Stimulated activated CD4-positive, alpha-beta T cell treated with anti-CD3 and anti-CD28 coated beads, TNF-alpha, amount 100 ng/mL, for 48 hours (primary cell): ENCODE measurements at places on chromosomes 2 and 18.

- DNase-seq: no peak
Observed at GRCh38 chr2:119025013-119025412, 83.0 kb downstream of the MARCO start.

- no peak for DNase-seq
Observed at GRCh38 chr18:73613706-73614340, 533.8 kb downstream of the FBXO15 start.

- DNase-seq: no peak
Observed at GRCh38 chr18:76456018-76456750, 38.9 kb downstream of the ZNF516 start.

- no peak for DNase-seq
Observed at GRCh38 chr2:26459991-26460612, 17.8 kb downstream of the OTOF start.

DNA sequence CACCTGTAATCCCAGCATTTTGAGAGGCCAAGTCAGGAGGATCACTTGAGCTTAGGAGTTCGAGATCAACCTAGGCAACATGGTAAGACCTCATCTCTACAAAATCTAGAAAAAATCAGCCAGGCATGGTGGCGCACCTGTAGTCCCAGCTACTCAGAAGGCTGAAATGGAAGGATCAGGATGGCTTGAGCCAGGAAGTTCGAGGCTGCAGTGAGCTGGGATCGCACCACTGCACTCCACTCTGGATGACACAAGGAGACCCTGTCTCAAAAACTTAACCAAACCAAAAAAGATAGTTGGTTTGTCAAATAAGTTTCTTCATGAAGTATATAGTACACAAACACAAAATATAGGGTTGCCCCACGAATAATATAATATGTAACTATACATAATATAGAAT, 197.6 kb downstream of the DPP4 start:
- DNase-seq: no peak

DNA sequence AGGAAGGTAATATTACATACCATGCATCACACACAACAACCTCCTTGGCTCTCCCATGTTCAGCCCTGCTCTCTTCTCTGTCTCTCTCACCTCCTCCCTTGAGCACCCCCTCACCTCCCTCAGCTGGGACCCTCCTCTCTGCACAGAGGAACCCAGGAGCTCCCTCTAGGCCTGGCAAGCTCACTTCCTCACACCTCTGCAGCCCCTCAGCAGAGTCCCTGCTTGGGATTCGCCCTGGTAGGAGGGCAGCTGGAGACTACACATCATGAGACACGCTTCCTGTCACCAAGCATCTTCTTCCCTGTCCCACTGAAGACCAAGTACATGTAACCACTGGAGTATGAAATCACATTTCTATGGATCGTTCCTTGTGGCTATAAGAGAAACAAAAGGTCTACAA, 51.0 kb downstream of the ADD2 start:
- DNase-seq: no peak

- DNase-seq: no peak
Observed at GRCh38 chr2:151113318-151113717, 148.3 kb downstream of the RBM43 start.

DNA sequence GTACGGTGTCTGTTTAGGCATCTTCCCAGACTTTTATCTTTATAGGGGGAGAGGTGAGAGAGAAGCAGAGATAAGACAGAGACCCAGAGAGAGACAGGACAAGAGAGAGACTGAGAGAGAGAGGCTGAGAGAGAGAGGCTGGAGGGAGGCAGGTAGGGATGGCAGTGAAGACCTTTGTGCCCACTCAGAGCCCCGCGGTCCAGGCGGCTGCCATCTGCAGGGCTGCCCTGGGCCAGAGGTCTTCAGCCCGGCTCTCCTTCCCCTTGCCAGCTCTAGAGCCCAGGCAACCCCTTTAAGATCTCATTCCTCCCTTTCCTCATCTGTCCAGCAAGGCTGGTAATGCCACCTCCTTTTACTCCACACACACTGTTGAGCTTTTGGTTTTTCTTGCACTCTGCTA, 610.0 kb downstream of the GALR1 start:
- DNase-seq: no peak

DNA sequence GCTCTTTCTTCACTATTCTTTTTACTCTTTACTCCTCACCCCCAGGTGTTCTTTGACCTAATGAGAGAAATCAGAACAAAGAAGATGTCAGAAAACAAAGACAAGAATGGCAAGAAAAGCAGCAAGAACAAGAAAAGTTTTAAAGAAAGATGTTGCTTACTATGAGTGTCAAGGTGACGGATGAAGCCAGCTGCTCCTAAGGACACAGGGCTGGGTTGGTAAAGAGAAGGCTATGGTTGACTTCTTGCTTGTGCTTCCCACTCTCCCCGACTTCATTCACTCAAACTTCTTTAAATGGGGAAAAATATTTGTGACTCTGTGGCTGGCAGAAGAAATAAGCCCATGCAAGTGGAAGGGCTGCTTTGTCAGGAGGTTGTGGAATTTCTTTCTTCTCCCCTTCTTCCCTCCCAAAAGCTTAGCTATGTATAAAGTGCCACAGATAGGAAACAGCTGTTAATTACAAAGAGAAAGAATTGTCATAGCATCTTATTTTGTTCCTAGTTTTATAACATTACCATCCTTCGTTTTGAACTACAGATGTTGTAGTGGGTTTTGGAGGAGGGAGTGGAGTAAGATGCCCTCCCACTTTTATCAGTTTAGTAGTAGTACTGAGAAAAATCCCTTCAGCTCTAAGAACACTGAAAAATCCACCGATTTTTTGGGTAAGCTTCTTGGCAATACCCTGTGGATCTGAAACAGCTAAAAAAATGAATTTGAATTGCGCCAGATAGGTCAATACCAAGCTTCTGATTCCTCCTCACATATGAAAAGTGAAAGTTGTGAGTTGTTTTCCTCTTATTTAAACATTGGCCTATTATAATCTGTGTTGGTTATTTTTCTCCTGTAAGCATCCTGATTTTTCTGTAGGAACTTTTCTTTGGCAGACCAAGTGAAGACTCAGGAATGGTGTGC, 40.7 kb downstream of the RALB start:
- no peak for DNase-seq

DNA sequence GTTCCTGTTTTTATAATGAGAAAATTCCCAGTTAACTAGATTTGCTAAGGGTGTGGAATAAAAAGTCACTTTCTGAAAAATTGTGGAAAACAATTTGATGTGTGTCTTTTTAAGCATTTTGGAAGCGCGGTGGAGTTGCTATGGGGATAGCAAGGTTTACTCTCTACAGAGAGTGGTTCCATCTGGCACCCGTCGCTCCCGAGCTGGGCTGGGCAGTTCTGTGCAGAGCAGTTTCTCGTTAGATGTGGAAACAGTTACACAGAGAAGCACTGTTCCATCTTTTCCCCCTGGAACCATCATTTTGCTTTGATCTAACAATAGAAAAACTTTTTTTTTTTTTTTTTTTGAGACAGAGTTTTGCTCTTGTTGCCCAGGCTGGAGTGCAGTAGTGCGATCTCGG, 17.4 kb downstream of the LDLRAD4 start:
- DNase-seq: no peak

DNA sequence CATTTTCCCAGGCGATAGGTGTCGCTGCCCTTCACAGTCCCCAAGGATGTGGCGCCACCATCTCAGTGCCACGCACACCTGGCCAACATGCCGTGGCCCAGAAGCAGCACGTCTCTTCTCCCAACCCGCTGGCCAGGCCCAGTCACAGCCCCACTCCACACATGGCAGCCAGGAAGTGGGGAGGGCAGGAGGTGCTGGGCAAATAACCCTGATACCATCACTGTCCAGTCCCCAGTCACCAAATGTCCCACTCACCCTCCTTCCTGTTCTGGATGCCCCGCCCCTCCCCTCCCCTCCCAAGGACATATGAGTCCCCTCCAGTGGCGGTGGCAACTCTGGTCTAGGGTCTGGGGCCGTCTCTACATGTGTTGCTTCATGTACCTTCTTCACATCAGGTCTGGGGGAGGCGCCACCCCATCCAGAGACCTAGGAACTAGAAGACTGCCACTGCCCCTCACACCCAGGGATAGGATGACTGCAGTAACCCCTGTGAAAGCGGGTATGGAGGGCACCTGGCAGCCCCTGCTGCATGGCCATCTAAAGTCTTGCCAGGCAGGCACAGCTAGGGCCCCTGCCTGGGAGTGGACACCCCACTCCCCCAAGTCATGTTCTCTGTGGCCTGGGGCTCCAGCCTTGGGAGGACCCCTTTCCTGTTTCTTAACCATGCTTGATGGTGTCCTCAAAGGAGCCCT, 7.3 kb upstream of the CAPN10 start:
- no peak for DNase-seq

DNA sequence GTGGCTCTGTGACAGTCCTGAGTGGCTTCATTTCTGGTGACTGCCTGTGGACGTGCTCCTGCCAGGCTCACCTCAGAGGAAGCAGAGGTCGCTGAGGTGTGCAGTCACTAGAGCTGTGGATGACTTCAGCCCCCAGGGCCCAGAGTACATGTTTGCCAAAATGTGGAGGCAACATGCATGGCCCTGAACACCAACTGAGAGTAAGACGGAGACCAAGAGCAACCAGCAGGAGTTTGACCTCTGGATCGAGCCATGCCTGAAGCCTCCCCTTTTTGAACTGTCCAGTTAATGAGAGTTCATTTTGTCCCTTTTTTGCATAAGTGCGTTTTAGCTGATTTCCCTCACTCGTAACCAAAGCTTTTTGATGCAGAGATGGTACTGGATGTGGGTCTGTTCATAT, 184.9 kb downstream of the RTP5 start:
- DNase-seq: no peak

- DNase-seq: no peak
Observed at GRCh38 chr2:8646731-8647461, 35.0 kb upstream of the ID2 start.

DNA sequence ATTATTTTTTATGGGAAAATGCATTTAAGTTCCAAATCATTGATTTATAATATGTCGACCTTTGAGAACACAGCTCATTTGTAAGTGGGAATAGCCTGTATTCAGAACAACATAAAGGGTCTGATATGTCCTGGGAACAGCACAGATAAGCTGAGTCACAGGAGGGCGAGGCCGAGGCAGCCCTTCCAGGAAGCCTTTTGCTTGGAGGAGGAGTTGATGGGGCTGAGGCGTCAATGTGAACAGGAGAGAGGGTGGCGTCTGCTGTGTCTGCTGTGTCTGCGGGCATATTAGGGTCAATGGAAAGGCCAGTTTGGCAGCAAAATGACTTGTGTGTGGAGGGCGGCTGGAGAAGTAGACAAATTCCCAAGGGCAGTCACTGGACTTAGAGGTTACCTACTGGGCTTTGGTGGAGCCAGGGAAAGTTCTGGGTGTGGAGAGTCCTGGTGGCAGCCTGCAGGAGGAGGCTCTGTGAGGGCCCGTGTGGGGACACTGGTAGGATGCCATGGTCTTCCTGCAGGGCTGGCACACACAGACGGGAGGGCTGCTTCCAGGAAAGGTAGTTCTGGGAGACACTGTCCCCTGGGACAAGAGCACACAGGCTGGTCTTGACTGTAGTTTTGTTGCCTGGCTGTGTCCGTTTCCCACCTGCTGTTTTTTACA, 128.1 kb downstream of the GLI2 start:
- no peak for DNase-seq

GRCh38 chr2:195622966-195623365, 34.1 kb upstream of the SLC39A10 start:
- no peak for DNase-seq

DNA sequence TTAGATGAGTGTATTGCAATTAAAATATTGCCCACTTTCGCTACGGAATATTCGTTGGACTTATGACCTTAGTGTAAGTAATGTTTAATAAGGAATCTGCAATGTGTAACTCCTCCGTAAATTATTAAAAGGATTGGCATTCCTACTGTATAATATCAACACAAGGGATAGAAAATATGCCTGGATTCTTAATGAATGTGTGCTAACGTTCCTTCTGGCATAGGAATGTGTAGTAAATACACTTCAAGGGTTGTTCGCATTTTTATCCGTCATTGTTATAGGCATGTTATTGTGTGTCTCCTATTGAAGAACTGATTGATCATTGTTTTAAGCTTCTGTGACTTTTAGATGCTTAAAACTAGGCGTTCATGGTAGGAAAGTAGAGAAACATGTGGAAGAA, 134.5 kb downstream of the NEDD4L start:
- no peak for DNase-seq

DNA sequence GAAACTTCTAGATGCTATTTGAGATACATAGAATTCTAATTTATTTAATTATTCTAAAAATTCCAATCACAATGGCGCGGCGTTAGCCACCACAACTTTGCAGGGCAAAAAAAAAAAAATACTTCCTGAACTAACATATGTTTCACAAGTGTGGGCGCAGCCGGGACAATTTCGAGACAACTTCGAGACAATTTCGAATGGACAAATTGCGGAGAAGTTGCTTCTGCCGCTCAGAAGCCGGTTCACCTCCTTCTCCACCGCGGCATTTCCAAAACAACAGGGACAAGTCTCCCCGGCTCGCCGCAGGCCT, 842 bp downstream of the PAX3 start:
- DNase-seq: no peak

GRCh38 chr2:128639120-128639477, 320.4 kb upstream of the HS6ST1 start:
- no peak for DNase-seq

GRCh38 chr2:81250270-81250669, 945.7 kb upstream of the LRRTM1 start:
- no peak for DNase-seq

- no peak for DNase-seq
Observed at GRCh38 chr2:240635121-240635997, 10.1 kb downstream of the GPR35 start.

GRCh38 chr2:237922641-237923361, 44.0 kb upstream of the UBE2F start:
- DNase-seq: no peak

DNA sequence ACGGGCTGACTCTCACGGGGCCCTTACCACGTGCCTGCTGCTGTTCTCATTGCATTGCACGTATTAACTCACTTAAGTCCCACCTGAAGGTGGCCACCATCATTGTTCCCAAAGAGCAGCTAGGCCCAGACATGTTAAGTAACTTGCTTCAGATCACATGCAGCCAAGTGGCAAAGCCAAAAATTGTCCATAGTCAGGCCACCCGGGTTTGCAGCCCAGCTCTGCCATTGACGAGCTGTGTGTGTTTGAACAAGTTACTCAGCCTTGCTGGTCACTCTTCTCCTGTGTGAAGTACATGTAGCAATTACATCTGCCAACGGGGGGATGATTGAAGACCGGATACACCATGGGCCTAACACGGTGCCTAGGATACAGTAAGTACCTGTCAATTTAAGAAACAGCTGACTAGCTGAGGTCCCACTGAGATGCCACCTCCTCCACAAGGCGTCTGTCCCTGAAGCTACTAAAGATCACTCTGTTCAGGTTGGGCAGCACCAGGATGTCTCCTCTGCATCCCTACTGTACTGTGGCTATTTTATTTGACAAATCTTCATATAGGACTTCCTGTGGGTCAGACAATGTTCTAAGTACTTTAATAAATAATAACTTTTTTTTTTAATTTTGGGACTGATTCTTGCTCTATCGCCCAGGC, 154.2 kb upstream of the MYCN start:
- DNase-seq: no peak

DNA sequence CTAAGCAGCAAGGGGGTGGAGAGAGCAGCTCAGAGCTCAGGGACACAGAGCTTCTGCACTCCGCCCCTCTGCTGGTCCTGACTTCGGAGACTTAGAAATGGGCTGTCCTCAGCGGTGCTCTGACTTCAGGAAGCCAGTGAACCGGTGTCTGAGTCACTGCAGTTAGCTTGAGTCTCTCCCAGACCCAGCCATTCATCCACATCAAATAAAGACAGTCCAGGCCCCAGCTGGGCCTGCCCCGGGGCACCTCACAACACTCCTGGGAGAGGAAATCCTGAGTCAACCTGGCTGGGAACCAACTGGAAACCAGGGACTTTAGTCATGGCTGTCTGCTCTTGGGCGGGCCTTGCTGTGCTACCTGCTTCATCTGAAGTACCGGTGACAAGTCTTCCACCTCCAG, 5.4 kb upstream of the ITGB6 start:
- no peak for DNase-seq

GRCh38 chr18:43486462-43486861, 209.2 kb upstream of the SYT4 start:
- DNase-seq: no peak
